ENCODE measurements at places on chromosomes 2 and 18.

- no peak for DNase-seq
Observed at GRCh38 chr18:49819071-49819662, 5.8 kb upstream of the ACAA2 start.

DNA sequence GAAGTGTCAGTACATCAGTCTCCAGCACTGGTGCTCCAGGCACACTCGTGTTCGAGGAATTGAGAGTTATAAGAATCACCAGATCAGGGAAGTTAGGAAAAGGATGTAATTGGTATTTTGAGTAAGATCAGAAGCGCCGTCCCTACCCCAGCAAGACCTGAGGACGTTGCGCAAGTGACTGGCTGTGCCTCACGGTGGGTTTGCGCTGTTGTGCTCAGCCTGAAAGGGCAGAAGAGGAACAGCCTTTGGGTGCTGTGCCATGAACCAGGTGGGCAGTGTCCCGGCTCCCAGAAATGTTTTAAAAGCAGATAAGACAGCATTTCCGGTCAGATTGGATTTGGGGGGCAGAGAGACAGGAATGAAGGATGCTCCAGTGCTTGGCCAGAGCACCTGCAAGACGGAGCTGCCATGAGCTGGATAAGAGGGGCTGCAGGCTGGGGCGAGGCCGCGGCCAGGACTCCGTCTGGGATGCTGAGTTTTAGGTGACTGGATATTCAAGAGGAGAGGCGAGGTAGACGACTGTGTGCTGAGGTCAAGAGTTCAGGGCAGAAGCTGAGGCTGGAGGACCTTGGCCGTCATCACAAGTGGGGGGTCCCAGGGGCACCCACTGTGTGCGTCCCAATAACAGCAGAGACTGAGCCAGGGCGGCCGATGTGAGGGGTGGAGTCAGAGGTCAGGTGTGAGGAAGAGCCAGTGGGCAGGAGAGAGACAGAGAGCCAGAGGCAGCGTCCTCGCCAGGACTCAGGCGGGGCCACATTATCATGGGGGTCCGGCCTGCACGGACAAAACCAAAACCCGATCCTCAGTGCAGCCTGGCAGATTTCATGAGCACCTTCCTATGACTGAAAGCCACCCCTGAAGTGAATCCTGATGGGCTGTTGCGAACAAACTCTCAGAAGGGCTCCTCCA, 77.7 kb upstream of the ALKAL2 start:
- DNase-seq: no peak

- DNase-seq: no peak
Observed at GRCh38 chr18:55381277-55381676, 206.7 kb downstream of the TCF4 start.

DNA sequence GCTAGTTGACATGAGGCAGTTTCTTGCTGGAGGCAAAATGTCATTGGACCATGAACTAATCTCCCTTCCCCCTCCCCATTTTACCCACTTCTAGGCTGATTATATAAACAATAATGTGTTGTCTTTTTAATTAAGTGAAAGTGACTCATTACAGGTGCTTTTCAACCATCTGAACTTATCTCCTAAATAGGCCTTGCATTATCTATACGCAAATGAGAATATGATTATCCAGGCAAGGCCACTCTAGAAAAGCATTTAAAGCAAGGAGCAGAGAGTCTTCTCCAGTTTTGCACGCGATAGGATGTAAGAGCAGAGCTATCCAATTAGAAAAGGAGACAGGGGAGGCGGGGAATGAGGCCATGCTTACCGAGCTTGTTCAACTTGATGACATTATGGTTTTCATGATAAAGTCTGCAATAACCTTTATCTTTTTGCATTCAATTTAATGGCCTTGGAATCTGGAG, 286.1 kb upstream of the SIX3 start:
- no peak for DNase-seq
